ENCODE measurements at places on chromosomes 3 and 15. TPM values are rescaled to one million over a fixed set of nuclear protein-coding genes. Genes with fewer than 3 reads are reported as not detected.
A peak's percentile ranks its signal among the peaks of the same experiment; 100 is the strongest.

Gene GOLGA6B
- not detected for total RNA-seq

DNA sequence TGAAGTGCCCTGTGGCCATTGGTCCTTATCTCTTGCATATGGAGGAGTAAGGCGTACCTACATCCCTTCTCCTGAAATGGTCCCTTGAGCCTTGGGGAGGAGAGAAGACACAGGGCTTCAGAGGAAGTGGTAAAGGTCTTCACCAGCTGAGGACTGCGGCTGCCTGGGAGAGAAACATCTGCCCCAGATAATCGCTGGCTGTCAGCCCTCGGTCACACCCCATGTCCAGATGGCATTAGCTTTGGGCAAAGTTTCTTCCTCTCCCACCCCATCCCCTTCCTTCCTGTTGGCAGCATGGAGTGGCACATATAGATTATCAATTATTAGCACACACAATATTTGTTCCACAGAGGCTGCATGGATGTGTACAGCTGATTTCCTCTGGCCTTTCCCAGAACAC, 61.6 kb downstream of the LRTM1 start:
- H3K27ac ChIP-seq, result no peak overlapping the region
- DNase-seq, result no peak
- no peaks in the 10 kb centered on the region for H3K36me3 ChIP-seq
- H3K4me1 ChIP-seq, result no peaks in the 10 kb centered on the region
- no peak overlapping the region for H3K4me3 ChIP-seq

GRCh38 chr3:18481946-18482548, 56.9 kb upstream of the SATB1 start:
- H3K27ac ChIP-seq, result no peak overlapping the region
- no peaks in the 10 kb centered on the region for H3K27me3 ChIP-seq
- no peaks in the 10 kb centered on the region for H3K4me1 ChIP-seq
- H3K4me3 ChIP-seq, result no peak overlapping the region
- H3K36me3 ChIP-seq, result no peaks in the 10 kb centered on the region
- DNase-seq, result no peak

Gene CERS3
- total RNA-seq, result not detected

GRCh38 chr15:64634027-64634426, 141.4 kb downstream of the RBPMS2 start:
- H3K27ac ChIP-seq, result no peak overlapping the region
- peaks cover 6% of the 10 kb centered on the region for H3K4me1 ChIP-seq
- no peaks in the 10 kb centered on the region for H3K36me3 ChIP-seq
- no peak overlapping the region for H3K4me3 ChIP-seq
- DNase-seq, result peak; percentile 24

GRCh38 chr3:37255990-37256308, 81.6 kb upstream of the LRRFIP2 start:
- H3K4me1 ChIP-seq, result no peaks in the 10 kb centered on the region
- H3K27me3 ChIP-seq, result no peaks in the 10 kb centered on the region
- H3K27ac ChIP-seq, result no peak overlapping the region
- H3K36me3 ChIP-seq, result no peaks in the 10 kb centered on the region
- no peak for DNase-seq

Gene EFCC1
- total RNA-seq, result 0.73 TPM

- peaks cover 3% of the 10 kb centered on the region for H3K4me1 ChIP-seq
- H3K27ac ChIP-seq, result no peak overlapping the region
- no peak for DNase-seq
Observed at GRCh38 chr15:93086791-93087190, 2.2 kb downstream of the RGMA start.

All from endothelial cell of umbilical vein (primary cell).